Hematopoietic multipotent progenitor cell (in vitro differentiated cells): ENCODE measurements at places on chromosomes 11 and 22. TPM values are rescaled to one million over a fixed set of nuclear protein-coding genes. Genes with fewer than 3 reads are reported as not detected.

The FZD4 gene
- total RNA-seq: 0.27 TPM

The CXCR5 gene
- 0.54 TPM for total RNA-seq

The CTSW gene
- 95.9 TPM for total RNA-seq

The PHOX2A gene
- not detected for total RNA-seq

The CALCA gene
- not detected for total RNA-seq

The OR5D13 gene
- total RNA-seq: not detected

The MS4A15 gene
- total RNA-seq: not detected

The TMEM109 gene
- total RNA-seq: 40.4 TPM

The SLC37A2 gene
- 0.27 TPM for total RNA-seq

The SLC22A6 gene
- total RNA-seq: not detected

The GAL3ST1 gene
- total RNA-seq: 0.27 TPM

The MAML2 gene
- total RNA-seq: 11.6 TPM

The MIAT gene
- total RNA-seq: 14.3 TPM

The SEPTIN3 gene
- under 0.01 TPM for total RNA-seq

The OR51I1 gene
- total RNA-seq: 1.3 TPM

The A4GALT gene
- total RNA-seq: 0.54 TPM

The GSTT2 gene
- not detected for total RNA-seq

The CENPM gene
- 19.9 TPM for total RNA-seq

The IGHMBP2 gene
- 12.4 TPM for total RNA-seq

The MYOD1 gene
- total RNA-seq: not detected

The FREY1 gene
- total RNA-seq: 5.7 TPM

The HTR3B gene
- not detected for total RNA-seq

The CFAP68 gene
- 33.4 TPM for total RNA-seq

The HBG2 gene
- total RNA-seq: 0.27 TPM

The HEPHL1 gene
- total RNA-seq: under 0.01 TPM

The VPREB1 gene
- total RNA-seq: 3.5 TPM

The DBX1 gene
- not detected for total RNA-seq

The GRM5 gene
- total RNA-seq: under 0.01 TPM

The CNGA4 gene
- 0.27 TPM for total RNA-seq

The NPAS4 gene
- total RNA-seq: not detected

The NCR3LG1 gene
- 1.3 TPM for total RNA-seq

The TTC12 gene
- total RNA-seq: 5.1 TPM

The ANO3 gene
- total RNA-seq: under 0.01 TPM

The C11orf97 gene
- not detected for total RNA-seq

The CRACR2B gene
- total RNA-seq: 3.8 TPM

The ACTN3 gene
- not detected for total RNA-seq

The CD81 gene
- total RNA-seq: 294 TPM

The SLN gene
- not detected for total RNA-seq

The BLID gene
- not detected for total RNA-seq

The MAPK8IP2 gene
- total RNA-seq: 0.27 TPM

The OVOL1 gene
- total RNA-seq: 0.27 TPM

The SLC7A4 gene
- total RNA-seq: 0.81 TPM

The FGF3 gene
- total RNA-seq: not detected

The CD6 gene
- 1.3 TPM for total RNA-seq

The SLC5A4 gene
- not detected for total RNA-seq

The C1QTNF4 gene
- total RNA-seq: 97.2 TPM

The PRG3 gene
- not detected for total RNA-seq

The FDXACB1 gene
- total RNA-seq: 3.2 TPM

The THRSP gene
- total RNA-seq: under 0.01 TPM

The SLC25A17 gene
- total RNA-seq: 8.9 TPM
